Fibroblast of skin of scalp (primary cell): ENCODE measurements at places on chromosomes 5 and 9.
A peak's percentile ranks its signal among the peaks of the same experiment; 100 is the strongest.

GRCh38 chr9:104769655-104770054 lies 5.7 kb downstream of the NIPSNAP3B start:
- DNase-seq = no peak

GRCh38 chr5:150350524-150351344 lies 6.8 kb upstream of the TCOF1 start:
- DNase-seq = peak; percentile 60

DNA sequence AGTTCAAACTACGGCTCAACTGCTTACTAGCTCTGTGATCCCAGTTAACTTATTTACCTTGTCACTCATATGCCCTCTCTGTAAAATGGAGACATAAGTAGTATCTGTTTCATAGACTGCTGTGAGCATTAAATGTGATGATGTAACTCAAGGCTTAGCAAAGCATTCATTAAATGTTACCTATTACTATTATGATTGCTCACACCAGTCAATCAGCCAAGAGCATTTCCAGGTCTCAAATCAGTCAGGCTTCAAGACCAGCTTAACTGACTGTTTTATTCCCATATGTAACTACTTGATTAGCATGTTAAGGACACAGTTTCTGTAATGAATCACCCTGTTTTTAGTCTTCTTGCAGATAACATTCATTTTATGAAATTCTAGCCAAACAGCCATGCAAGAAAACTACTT lies 413.3 kb downstream of the MLLT3 start:
- no peak for DNase-seq

DNA sequence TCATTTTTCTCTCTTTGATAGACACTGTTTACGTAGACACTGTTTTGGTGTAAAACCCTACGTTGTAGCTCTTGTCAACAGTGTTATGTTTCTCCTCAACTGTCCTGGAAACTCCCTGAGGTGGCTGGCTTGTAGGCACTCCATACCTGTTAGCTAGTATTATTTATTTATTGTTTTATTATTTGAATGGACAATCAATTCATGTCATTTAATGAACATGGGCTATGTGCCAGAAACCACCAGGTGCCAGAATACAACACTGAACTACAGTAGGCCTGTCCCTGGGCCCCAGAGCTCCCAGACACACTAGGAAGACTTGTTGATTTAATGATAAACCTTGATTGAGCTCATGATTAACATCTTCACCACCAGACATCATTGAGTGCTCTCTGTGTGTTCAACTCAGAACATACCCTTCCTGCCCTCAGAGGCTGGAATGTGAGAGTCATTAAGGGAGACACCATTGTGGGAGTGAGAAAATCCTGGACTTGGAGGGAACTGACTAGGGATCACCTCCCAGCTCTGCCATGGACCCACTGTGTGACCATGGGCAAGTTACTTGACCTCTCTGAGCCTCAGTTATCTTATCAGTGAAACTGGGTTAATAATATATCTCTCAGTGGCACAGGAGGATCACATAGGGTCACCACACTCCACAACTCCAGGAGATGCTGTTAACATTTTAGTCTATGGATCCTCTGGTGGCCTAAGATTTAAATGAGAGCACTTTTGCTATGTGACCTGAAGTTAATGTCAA lies 19.2 kb downstream of the IRF1 start:
- no peak for DNase-seq

GRCh38 chr5:127586811-127587210 lies 62.1 kb upstream of the CTXN3 start:
- DNase-seq = no peak

- DNase-seq = peak; percentile 14
These were observed 193.9 kb downstream of the RFK start for GRCh38 chr9:76200315-76200714.

DNA sequence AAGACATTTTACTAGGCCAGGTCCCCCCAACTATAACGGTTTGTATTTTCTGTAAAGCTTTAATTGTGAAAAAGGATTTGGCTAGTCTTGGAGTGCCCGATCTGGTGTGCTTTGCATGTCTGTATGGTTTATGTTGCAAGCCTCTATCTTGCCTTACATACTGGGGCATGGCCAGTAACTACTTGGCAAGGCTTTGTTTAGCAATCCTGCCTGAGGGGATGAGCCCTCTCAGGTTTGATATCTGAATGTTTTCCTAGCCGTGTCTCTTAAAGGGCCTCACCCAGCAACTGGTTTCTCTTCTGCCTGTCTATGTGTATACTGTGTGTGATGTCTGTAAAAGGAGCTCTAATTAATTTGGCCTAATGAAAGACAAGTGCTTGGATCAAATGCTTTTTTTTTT lies 61.3 kb upstream of the SPINK5 start:
- DNase-seq = no peak

DNA sequence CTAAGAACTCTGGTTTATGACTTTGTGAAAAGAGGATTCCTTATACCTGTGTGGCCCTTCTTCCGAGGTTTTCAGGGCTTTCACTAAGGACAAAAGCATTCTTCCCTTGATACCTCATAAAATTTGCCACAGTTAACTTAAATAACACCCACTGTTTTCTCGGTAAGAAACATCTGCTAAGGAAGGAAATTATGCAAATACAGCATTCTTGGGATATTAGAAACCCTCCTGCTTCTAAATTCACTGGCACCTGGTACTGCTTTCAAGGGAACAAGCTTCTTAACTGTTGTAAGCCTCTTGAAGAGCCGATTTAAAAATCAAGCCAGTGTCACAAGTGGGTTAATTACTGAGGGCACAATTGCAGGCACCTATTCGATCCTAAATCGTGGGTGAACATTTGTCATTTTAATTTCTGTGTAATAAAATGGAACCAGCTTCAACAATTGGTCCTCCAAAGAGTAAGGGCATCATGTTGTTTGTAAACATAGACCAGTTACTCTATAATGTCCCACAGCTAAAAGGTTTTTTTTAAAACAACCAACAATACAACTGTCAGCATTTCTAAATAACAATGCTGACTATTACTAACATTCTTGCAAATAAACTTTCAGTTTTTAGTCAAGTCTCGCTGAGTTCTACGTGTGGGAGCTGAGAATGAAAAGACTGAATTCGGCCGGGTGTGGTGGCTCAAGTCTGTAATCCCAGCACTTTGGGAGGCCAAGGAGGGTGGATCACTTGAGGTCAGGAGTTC lies 26.6 kb downstream of the AK3 start:
- DNase-seq = no peak

DNA sequence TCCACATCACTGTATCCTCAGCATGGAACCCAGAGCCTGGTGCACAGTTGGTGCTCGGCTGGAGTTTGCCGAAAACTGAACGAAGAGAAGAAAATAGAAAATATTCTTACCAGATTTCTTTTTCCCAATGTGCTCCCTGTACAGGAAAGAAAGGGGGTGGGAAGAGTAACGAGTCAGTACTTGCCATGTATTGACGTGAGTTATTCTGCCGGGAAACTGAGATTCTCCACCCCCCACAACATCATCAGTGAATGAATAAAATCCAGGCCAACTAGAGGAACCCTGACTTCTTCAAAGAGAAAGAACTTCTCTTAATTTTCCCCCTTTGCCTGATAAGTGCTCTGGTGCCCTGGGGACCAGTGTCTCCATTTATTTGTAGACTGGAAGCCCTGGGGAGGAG lies 80.6 kb downstream of the SH3PXD2B start:
- no peak for DNase-seq
